ENCODE measurements at places on chromosomes 2 and 18.

DNA sequence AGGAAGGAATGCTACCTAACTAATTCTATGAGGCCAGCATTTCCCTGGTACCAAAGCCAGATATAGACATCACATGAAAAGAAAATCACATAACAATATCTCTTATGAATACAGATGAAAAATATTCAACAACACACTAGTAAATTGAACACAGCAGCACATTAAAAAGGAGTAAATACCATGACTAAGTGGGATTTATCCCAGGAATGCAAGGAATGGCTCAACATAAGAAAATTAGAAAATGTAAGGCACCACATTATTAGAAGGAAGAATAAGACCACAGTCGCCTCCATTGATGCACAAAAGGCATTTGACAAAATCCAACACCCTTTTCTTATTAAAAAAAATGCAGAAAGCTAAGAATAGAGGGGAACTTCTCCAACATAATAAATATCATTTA is 133.9 kb downstream of the TTC32 start:
- DNase-seq: no peak

GRCh38 chr2:240289701-240290431 is 145.6 kb upstream of the GPC1 start:
- no peak for DNase-seq

- DNase-seq: no peak
Measured at GRCh38 chr2:17544256-17544655, 3.8 kb downstream of the VSNL1 start.

DNA sequence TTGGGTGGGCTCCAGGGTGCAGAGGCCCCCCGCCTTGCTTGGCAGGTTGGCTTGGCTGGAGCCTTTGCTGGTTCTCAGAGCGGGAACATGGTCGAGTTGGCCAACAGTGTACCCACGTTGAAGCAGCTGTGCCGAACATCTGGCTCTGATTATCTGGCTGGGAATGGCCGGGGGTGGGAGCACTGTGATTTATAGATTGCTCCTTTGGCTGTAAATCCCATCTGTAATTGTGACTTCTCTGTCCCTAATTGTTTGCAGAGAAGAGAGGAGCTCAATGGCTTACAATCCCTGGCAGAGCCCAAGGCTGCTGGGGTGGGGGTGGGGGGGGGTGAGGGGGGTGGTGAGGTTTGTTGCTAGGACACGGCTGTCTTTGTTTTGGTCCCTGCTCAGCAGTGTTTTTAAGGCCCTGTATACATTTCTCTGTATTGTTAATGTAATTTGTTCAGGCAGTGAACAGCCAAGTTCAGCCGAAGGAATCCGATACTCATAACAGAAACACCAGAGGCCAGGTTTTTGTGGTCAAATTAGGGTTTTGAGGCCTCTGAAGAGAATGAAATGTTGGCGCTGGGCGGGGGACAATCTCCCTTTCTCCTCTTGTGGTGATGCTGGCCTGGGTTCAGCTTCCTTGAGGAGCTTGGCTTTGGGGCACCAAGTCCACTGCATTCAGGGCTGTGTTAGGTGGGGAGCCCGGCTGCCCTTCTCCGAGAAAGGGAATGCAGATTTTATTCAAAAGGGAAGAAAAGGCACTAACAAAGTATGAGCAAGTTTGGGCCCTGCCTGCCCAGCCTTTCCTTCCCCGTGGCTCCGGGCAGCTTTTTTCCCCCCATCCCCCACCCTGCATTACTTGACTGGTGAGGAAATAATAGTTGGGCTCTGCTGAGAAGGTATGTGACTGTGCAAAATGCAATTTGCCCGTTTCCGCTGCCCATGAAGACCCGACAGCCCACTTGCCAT is 82.5 kb downstream of the TCF7L1 start:
- DNase-seq: no peak

DNA sequence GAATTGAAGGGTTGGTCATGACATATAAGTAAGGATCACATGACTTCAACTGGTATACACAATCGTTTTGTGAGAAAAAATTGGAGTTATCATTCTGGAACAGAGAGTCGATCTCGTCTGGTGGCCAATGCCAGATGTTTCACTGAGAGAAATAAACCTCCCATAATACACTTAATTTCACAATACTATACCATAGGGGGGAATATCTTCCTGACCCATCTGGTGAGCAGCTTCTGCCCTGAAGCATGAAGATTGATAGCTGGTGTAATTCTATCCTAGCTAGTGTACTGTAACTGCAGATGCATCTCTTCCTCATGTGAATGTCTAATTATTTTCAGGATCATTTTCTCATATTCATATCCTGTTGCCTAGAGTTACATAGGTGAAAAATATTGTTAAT is 15.7 kb upstream of the CDH7 start:
- no peak for DNase-seq

DNA sequence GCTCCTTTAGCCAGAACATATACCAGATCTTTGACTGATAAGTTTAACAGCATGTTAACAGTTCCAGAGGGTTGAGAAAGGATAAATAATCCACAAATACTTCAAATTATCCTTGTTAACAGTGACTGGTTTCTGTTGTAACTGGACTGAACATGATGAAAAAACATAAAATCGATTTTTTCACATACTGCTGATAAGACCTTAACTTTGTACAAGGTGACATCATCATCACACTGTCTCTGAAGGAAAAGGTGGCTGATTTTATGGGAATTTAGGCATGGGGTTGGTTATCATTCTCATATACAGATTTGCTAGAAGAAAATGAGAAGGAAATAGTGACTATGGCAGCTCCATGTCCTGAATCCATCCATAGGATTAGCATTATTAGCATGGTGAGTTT is 36.1 kb downstream of the OTX1 start:
- no peak for DNase-seq

Measured in NCI-H2081 treated with DMSO at 0.1 percent for 48 hours (cell line).